AG08395 (cell line): ENCODE measurements at places on chromosomes 11 and 22.

DNA sequence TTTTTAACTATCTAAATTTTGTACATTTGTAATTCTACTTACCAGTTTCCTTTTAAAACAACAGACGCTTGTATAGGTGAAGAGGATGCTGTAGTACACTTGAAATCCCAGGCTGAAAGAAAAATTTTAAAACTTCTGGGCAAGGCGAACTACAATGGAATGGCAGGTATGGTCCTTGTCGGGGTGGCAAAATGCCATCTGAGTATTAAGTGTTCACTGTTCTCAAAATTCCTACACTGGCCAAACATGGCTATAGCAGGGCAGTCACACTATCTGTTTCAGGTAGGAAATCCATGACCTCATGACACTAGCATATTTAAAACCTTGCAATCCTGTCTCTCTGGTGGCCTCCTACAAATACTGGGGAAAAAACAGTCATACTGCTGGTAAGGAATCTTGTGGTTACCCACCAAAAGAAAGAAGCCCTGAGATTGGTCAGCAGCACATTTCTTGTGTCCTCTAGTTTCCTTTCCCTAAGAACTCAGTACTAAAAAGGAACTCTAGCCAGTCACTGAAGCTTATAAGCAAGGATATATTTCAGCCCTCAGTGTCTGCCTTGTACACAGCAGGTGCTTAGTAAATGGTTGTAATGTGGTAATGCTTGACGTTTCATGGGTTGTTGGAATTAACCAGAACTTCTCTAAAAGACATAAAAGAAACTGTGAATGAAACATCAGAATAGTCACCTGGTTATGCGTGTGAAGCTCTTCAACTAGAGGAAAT lies 5.2 kb upstream of the ZC3H12C start:
- DNase-seq: peak; percentile 85

GRCh38 chr22:19022755-19023154 lies 86.7 kb upstream of the PRODH start:
- no peak for DNase-seq

DNA sequence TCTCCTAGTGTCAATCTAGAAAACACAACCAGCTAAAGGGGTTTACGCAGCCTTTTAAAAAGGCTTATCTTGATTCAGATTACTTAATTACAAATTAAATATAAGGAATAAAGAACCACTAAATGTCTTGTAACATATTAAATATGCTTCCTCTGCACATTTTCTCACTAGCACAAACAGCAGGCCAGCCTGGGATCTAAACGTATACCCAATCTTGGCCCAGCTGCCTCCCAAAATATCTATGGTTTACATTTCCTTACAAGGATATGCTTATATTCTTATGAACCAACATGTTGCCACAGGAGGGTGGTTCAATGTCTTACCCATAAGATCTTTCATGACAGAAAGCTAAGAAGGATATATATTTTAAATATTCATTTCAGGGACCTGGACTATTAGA lies 7.7 kb downstream of the LGR4 start:
- no peak for DNase-seq

GRCh38 chr11:56883371-56883987 lies 105.2 kb upstream of the OR5AK2 start:
- no peak for DNase-seq

DNA sequence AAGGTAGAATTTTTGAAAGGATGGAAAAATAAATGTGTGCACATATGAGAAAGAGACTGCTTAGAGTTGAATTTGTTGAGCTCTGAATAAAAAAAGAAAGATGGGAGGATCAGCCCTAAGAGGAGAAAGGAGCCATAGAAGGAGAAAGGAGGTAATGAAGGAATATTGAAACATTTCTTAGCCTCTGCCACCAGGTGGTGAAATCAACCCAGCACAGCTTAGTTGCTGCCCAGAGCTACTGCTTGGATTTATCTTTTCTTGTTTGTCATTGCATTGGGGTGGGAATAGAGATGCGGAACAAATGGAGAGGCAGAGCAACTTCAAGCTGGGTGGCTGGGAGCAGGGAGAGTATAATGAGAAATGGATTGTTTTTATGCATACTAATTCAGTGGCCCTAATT lies 80.4 kb downstream of the SERGEF start:
- no peak for DNase-seq

- DNase-seq: no peak
These were observed 13.2 kb upstream of the CSF2RB start for GRCh38 chr22:36900225-36900624.

GRCh38 chr11:13891911-13892310 lies 70.6 kb upstream of the SPON1 start:
- no peak for DNase-seq

DNA sequence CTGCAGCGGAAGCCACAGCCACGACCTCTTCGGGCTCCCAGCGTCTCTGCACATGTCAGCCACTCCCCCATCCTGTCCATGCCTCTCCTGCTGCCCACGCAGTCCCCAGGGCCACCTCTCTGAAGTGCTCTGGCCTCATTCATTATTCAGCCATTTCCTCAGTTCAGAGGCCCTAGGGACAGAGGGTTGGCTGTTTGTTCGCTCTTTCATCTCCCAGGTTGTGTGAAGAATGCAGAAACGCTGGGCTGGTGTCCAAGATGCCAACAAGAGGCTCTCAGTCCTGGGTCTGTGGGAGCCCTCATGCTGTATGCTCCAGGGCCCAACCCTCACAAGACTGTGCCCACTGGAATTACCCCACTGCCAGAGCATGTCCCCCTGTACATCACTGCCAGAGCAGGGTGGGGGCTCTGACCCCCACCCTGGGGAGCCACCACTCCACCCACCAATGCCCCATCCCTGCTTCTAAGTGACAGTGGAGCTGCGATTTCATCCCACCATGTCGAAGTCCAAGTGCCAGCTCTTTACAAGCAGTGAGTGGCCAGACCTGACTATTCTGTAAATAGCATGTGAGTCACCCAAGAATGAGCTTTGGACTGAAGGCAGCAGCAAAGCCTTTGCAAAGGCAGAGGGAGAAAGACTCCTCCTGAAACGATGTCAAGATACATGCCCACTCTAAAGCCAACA lies 209.6 kb downstream of the BUD13 start:
- DNase-seq: peak; percentile 29

DNA sequence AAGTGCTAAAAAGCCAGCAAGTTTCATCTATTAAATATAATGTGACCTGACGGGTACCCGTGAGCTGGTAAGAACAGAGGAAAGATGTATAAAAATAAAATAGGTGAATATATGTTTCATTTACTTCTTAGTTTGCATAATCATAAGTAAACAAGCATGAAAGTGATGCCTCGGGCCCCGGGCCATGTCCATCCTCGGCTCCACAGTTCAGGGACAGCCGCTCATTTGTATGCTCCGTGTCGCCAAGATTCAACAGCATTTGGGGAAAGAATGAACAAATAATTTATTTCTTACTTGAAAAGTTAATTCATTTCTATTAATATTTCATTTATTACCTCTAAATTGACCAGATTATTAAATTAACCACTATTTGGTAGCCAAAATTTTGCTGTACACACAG lies 251.8 kb downstream of the NTM start:
- DNase-seq: no peak

GRCh38 chr11:1852877-1853276 lies at the start of gene LSP1:
Gene LSP1, plus strand, starts transcription at chr11:1853084. Its CDS starts 61 bp downstream, at chr11:1853145.
- DNase-seq: no peak

DNA sequence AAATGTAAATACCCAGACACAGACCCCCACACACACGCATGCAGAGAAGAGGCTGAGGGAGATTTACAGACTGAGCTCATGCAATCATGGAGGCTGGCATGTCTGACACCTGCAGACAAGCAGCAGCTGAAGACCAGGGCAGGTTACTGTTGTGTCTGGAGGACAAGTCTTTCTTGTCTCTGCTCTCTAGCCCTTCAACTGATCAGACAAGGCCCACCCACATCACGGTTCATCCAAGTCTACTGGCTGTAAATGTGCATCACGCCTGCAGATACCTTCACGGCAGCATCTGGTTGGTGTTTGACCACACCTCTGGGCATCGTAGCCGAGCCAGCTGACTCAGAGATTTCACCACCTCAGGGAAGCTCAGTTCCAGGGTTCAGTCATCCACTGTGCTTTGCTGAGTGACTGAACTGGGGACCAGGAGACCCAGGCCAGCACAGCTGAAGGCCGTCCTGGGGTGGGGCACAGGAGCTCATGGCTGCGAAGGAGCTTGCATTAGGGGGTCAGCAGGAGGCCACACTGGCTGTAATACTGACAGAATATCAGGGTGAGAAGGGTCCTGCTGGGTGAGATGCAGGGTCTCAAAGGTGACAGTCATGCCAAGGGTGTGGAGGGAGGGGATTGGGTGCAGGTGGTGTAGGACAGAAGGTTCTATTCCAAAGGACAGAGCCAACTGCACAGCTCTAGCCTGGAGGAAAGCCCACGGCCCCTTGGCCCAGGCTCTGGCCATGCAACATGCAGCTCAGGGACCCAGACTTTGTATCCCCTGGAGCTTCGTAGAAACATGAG lies 304.9 kb downstream of the BRD1 start:
- DNase-seq: no peak

- DNase-seq: no peak
These were observed 821.1 kb upstream of the ARHGAP42 start for GRCh38 chr11:99865951-99866350.

- peak; percentile 96 for DNase-seq
These were observed 32.4 kb upstream of the NAV2 start for GRCh38 chr11:19679952-19680828.

DNA sequence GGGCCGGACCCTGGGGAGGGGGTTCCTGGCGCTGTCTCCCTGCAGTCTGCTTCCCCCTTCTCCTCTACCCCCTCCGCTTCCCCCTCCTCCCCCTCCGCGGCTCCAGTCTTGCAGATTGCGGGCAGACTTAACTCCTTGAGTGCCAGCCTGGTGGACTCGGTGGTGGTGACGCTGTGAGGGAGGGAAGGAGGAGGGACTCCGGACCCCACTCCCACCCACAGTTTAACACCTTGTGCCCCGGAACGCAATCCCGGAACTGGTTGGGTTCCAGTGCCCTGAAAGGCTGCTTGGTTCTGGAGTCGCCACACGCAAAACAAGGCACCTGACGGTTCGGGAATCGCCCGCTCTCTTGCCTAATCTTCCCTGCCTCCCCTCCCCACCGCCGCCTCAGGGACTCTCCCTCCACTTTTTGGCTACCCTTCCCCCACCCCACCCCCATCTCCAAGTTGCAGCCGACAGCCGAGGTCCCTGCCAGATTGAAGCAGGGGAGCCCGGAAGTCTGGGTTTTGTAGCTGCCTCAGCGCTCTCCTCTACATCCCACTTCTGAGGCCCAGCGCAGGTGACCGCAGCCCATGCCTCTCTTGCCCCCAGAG lies 3.9 kb upstream of the BCL9L start:
- DNase-seq: peak; percentile 66

DNA sequence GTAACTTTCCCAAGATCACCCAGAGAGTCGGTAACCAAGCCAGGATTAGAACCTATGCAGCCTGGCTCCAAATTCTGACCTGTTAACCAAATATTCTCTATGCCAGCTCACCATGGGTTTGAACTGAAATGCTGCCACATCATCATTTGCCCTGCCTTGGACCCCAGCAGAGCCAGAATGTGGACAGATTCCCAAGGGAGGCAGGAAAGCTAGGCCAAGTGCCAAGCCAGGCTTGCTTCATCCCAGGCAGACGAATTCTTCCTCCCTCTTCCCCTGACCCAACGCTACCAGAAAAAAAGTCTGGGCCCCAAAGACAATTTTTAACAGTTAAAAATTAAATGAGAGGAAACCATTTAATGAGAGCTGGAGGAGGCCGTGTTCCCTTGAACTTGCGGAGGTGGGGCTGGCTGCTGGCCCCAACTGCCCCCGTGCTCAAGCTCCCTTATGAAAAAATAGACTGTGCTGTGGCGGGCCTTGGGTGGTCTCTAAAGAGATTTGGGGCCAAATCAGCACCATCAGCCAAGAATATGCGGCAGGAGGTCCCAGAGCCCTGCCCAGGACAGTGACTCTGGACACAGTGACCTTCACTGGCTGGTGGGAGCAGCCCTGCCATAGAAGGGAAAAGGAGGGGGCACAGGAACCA lies 184.1 kb upstream of the SYT13 start:
- peak; percentile 25 for DNase-seq

GRCh38 chr22:46659791-46660186 lies 39.6 kb downstream of the GRAMD4 start:
- no peak for DNase-seq

- no peak for DNase-seq
These were observed 113.7 kb downstream of the EFCAB6 start for GRCh38 chr22:43698403-43698802.

GRCh38 chr11:119583585-119583984 lies 145.4 kb downstream of the NECTIN1 start:
- no peak for DNase-seq
